Spinal cord (tissue), 10 donors: ENCODE measurements at places on chromosomes 5 and 9. TPM values are rescaled to one million over a fixed set of nuclear protein-coding genes. Genes with fewer than 3 reads are reported as not detected.
A peak's percentile ranks its signal among the peaks of the same experiment; 100 is the strongest.

GRCh38 chr5:5078009-5078897, 61.9 kb upstream of the ADAMTS16 start:
- no peak for DNase-seq
- no peak overlapping the region for H3K4me3 ChIP-seq
- no peak overlapping the region for H3K27ac ChIP-seq
- H3K36me3 ChIP-seq, result no peaks in the 10 kb centered on the region
- peaks cover 4% of the 10 kb centered on the region for H3K4me1 ChIP-seq

GRCh38 chr9:37611961-37612360, 19.6 kb upstream of the TOMM5 start:
- no peaks in the 10 kb centered on the region for H3K4me1 ChIP-seq
- no peaks in the 10 kb centered on the region for H3K36me3 ChIP-seq
- no peak for DNase-seq

- H3K36me3 ChIP-seq, result peaks cover 11% of the 10 kb centered on the region
- no peak overlapping the region for H3K27ac ChIP-seq
These were observed 73.4 kb downstream of the ANGPTL2 start for GRCh38 chr9:127049044-127049443.

- DNase-seq, result no peak
- H3K4me1 ChIP-seq, result peaks cover 15% of the 10 kb centered on the region
- H3K27ac ChIP-seq, result no peak overlapping the region
- H3K4me3 ChIP-seq, result no peak overlapping the region
- H3K27me3 ChIP-seq, result no peaks in the 10 kb centered on the region
These were observed 98.7 kb downstream of the CDK5RAP2 start for GRCh38 chr9:120481248-120481647.

Gene CER1
- 0.72 TPM for total RNA-seq

DNA sequence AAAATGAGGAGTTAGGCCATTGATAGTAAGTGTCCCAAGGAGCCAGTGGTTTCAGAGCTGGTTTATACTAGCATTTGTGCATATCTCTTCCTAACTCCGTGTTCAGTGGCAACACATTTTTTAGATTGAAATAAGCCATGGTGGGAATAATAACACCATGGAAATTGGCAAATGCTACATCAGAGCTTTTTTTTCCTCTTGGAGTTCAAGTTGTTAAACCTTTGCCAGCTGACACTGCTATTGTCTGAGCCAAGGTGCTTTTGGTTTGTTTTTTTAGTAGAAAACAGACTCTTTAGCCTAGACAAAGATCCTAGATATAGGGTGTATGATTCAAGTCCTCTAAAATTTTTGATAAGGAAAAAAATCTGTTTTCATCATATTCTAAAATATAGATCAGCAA, 2.8 kb downstream of the ACO1 start:
- H3K4me3 ChIP-seq, result no peak overlapping the region
- DNase-seq, result no peak
- H3K27me3 ChIP-seq, result peaks cover 11% of the 10 kb centered on the region
- no peaks in the 10 kb centered on the region for H3K36me3 ChIP-seq
- H3K4me1 ChIP-seq, result peaks cover 5% of the 10 kb centered on the region

Gene GOLM1
- total RNA-seq, result 113 TPM

- H3K27me3 ChIP-seq, result no peaks in the 10 kb centered on the region
- no peak overlapping the region for H3K27ac ChIP-seq
- no peak for DNase-seq
- H3K36me3 ChIP-seq, result no peaks in the 10 kb centered on the region
- H3K4me1 ChIP-seq, result no peaks in the 10 kb centered on the region
These were observed 66.3 kb upstream of the FANCC start for GRCh38 chr9:95383845-95384244.

DNA sequence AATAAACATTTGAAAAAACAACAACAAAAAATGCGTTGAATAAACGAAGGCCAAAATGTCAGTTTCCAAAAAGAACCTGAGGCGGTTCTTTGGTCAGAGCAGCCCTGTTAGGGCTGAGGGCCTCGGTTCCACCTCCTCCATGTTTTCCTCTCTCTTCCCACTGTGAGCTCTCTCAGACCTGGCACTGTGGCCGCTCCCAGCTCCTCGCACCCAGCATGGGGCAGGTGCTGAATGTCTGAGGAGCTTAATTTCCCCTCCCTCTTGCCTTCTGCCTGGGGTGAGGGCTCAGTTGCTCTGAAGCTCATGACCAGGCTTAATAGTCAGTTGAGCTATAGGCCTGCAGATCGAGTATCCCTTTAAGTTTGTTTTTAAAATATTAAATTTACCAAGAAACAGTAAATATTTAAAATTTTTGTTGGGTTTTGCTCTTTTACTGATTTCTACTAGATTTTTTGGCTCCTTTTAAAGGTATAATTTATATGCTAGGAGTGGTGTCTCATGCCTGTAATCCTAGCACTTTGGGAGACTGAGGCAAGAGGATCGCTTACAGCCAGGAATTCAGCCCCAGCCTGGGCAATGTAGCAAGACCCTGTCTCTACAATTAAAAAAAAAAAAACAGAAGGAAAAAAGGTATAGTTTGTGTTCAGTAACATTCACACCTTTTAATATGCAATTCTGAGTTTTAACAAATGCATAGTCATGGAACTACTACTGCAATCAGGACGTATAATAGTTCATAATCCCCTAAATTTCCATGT, 28.1 kb downstream of the DAPK1 start:
- no peak overlapping the region for H3K4me3 ChIP-seq
- H3K27me3 ChIP-seq, result no peaks in the 10 kb centered on the region
- peaks cover 12% of the 10 kb centered on the region for H3K4me1 ChIP-seq
- no peak for DNase-seq
- H3K36me3 ChIP-seq, result peaks cover 2% of the 10 kb centered on the region

DNA sequence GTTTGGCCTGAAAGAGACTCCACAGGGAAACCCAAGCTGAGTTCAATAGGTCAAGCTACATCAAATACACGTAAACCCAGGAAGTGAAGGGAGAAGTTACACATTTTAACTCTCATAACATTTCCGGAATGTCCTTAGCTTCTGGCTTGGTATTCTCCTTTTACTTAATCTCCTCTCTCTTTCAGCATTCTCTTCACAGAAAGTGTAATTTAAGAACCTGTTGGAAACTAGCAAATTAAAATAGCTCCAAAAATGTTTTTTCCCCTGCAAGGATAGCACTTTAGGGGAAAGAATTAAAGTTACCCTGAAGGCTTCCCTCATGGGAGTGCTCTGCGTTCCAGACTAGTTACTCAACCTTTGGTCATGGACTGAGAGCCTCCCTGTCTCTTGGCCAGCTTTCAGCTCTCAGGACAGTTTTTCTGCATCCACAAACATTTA, 292.7 kb upstream of the TARS1 start:
- no peak overlapping the region for H3K4me3 ChIP-seq
- no peaks in the 10 kb centered on the region for H3K4me1 ChIP-seq
- peak; percentile 26 for DNase-seq
- H3K36me3 ChIP-seq, result no peaks in the 10 kb centered on the region
- no peak overlapping the region for H3K27ac ChIP-seq

- no peak overlapping the region for H3K27ac ChIP-seq
- DNase-seq, result no peak
- H3K36me3 ChIP-seq, result peaks cover 2% of the 10 kb centered on the region
- H3K4me1 ChIP-seq, result no peaks in the 10 kb centered on the region
These were observed 47.7 kb downstream of the SRFBP1 start for GRCh38 chr5:122009436-122009835.

DNA sequence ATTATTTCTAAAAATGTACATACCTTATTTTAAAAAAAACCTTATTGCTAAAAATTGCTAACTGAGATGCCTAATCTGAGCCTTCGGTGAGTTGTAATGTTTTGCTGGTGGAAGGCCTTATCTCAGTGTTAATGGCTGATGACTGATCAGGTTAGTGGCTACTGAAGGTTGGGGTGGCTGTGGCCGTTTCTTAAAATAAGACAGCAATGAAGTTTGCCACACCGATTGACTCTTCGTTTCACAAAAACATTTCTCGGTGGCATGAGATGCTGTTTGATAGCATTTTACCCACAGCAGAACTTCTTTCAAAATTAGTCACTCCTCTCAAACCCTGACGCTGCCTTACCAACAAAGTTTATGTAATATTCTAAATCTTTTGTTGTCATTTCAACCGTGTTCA, 14.7 kb downstream of the CENPK start:
- no peaks in the 10 kb centered on the region for H3K36me3 ChIP-seq
- H3K27me3 ChIP-seq, result no peaks in the 10 kb centered on the region
- no peak overlapping the region for H3K27ac ChIP-seq
- no peaks in the 10 kb centered on the region for H3K4me1 ChIP-seq
- no peak for DNase-seq

Gene CD74
- 96.3 TPM for total RNA-seq

DNA sequence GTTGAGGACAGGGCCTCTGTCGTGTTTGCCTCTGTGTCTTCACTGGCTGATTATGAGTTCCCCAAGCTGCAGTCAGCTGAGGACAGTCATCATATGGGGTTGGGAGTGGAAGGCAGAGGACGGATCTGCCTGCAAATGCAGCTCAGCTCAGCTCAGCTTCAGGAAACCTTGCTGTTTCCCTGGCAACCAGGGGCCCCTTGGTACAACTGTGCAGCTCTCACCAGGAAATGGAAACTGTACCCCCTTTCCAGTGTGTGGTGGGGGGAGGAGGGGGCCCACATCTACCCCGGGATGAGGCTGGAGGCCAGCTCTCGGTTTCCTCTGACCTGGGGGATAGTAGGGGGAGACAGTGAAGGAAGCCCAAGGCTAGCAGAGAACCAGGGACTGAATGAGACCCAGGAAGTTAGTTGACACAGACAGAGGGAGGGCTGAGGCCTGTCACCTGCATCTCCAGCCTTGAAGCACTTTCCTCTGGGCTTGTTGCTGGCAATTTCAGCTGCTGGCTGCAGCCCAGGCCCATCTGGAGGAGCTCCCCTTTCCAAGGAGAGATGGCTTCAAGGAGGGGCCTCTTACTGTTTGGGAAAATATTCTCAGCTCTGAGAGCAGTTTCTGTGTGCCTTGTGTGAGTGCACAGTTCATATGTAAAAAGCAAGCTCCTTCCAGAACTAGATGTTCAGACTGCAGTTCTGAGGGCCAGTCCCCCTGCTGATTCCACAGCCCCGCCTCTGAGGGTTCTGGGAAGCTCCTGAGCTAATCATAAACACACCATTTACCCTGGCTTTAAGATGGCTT, 6.9 kb downstream of the ANXA6 start:
- H3K27ac ChIP-seq, result peak overlapping the region; percentile 88
- no peak for DNase-seq
- no peak overlapping the region for H3K4me3 ChIP-seq
- peaks cover 28% of the 10 kb centered on the region for H3K36me3 ChIP-seq
- no peaks in the 10 kb centered on the region for H3K27me3 ChIP-seq

Gene PSMD5
- 21.0 TPM for total RNA-seq

Gene ADGRV1
- total RNA-seq, result 180 TPM

GRCh38 chr5:145450286-145450885, 384.8 kb downstream of the PRELID2 start:
- H3K4me1 ChIP-seq, result no peaks in the 10 kb centered on the region
- no peaks in the 10 kb centered on the region for H3K27me3 ChIP-seq
- no peak overlapping the region for H3K27ac ChIP-seq
- H3K4me3 ChIP-seq, result no peak overlapping the region
- no peak for DNase-seq
- no peaks in the 10 kb centered on the region for H3K36me3 ChIP-seq

Gene INSL4
- total RNA-seq, result not detected

DNA sequence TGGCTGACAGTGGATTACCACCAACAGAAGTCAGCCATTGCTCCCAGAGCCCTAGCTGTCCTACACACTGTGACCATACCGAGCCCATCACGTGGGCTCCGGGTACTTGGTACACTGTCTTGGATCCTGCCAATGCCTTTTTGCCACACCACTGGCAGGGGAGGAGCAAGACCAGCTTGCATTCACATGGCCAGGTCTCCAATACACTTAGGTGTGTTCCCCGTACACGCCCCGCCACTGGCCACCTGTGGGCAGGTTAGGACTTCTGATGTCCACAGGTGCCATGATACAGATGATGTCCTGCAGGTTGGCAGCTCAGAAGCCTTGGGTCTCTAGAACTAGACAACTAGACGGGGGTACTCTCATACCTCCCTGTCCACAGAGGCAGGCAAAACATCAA, 5.4 kb upstream of the DIPK1B start:
- no peak overlapping the region for H3K4me3 ChIP-seq
- no peak overlapping the region for H3K27ac ChIP-seq
- DNase-seq, result no peak
- H3K4me1 ChIP-seq, result peaks cover 7% of the 10 kb centered on the region
- no peaks in the 10 kb centered on the region for H3K27me3 ChIP-seq
- no peaks in the 10 kb centered on the region for H3K36me3 ChIP-seq

Gene FOXD4L4
- 0.20 TPM for total RNA-seq

DNA sequence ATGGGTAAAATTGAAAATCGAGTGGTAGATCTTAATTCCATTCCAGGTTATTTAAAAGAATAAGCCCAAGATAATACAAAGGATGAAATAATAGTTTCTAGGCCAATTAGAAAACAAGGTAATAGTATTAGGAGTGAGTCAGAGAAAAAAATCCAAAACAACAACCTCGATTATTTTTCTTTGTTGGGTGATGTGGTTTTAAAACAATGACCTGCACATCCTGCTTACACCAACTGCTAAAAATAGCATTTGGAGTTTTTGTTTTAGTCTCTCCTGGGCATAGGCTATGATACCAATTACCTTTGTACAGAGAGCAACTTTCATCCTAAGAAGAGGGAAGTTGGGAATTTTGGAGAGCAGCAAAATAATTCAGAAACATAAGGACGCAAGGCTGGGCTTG, 101.7 kb upstream of the MYO10 start:
- no peak overlapping the region for H3K27ac ChIP-seq
- H3K4me3 ChIP-seq, result no peak overlapping the region
- no peaks in the 10 kb centered on the region for H3K36me3 ChIP-seq
- H3K4me1 ChIP-seq, result no peaks in the 10 kb centered on the region
- H3K27me3 ChIP-seq, result no peaks in the 10 kb centered on the region
- no peak for DNase-seq

DNA sequence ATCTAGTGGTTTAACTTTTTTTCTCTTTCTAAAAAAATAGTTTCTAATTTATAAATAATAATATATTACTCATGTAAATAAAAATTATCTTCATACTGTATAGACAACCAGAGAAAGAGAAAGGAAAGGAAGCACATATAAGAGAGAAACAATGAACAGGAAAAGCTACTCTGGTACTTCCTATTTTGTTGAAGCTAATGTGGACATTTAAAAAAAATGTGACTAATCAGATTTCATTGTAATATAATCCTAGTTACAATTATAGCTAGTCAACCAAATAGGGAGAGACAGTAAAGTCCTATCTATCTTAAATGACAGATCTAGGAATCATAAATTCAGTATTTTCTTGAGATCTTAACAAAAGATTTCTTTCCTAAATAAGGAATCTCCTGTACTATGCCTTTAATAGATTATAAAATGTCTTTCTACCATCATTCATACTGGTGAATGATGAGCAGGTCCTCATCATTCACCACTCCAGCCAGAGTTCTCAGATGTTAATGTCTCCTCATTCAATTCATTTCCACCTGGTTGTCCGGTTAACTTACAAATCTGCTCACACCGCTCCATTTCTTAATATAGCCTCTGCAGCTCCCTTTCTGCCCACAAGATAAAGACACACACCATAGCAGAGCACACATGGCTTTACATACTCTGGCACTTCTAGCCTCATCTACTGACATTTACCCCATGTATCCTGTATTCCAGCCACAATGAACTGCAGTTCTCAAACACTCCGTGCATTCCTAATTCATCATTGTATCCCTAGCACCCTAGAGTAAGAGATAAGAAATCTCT, 30.9 kb downstream of the ZFR start:
- H3K4me1 ChIP-seq, result no peaks in the 10 kb centered on the region
- peaks cover 26% of the 10 kb centered on the region for H3K36me3 ChIP-seq
- no peak for DNase-seq

Gene GPR151
- total RNA-seq, result 0.20 TPM

Gene NDUFS4
- 124 TPM for total RNA-seq
